ENCODE measurements at places on chromosomes 7 and 10. TPM values are rescaled to one million over a fixed set of nuclear protein-coding genes. Genes with fewer than 3 reads are reported as not detected.

GRCh38 chr10:9342885-9343570 lies 1288.5 kb downstream of the GATA3 start:
- no peaks in the 10 kb centered on the region for H3K27me3 ChIP-seq
- H3K27ac ChIP-seq = no peak overlapping the region
- peak; percentile 42 for DNase-seq

DNA sequence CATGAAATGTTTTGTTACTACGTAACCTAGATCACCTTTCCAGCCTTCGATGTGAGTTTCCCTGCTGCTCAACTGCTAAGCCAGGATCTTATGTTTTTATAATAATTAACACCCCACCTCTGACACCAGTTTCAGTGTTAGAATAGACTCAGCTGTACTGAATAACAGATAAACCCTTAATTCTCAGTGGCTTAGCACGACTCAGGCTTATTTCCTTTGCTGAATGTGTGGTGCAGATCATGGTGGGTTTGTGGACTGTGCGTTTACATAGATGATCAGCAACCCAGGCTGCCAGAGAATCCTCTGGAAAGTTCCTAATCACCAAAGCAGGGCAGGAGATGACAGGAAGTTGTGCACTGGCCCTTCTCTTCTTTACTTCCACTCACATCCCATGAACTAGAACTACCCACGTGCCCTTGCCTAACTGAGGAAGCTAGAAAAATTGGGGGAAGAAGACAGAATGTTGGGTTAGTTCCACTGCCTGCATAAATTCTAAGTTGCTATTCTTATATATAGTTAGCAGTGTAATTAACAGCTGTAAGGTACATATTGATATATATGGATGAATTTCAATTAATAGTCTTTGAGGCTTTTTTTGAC lies 111.8 kb downstream of the MAPK8 start:
- H3K36me3 ChIP-seq = no peaks in the 10 kb centered on the region
- H3K4me1 ChIP-seq = no peaks in the 10 kb centered on the region
- H3K4me3 ChIP-seq = no peak overlapping the region

- no peak overlapping the region for H3K4me3 ChIP-seq
- DNase-seq = no peak
- H3K36me3 ChIP-seq = no peaks in the 10 kb centered on the region
- no peaks in the 10 kb centered on the region for H3K27me3 ChIP-seq
- no peaks in the 10 kb centered on the region for H3K4me1 ChIP-seq
- no peak overlapping the region for H3K27ac ChIP-seq
These were observed 84.0 kb downstream of the HIPK2 start for GRCh38 chr7:139693651-139694388.

- no peak overlapping the region for H3K27ac ChIP-seq
- no peak overlapping the region for H3K4me3 ChIP-seq
- H3K4me1 ChIP-seq = peaks cover 8% of the 10 kb centered on the region
- no peak for DNase-seq
These were observed 54.9 kb downstream of the RNLS start for GRCh38 chr10:88528201-88528600.

GRCh38 chr10:34906067-34906965 lies 91.2 kb upstream of the PARD3 start:
- no peaks in the 10 kb centered on the region for H3K27me3 ChIP-seq
- H3K36me3 ChIP-seq = no peaks in the 10 kb centered on the region
- H3K4me3 ChIP-seq = no peak overlapping the region
- H3K4me1 ChIP-seq = no peaks in the 10 kb centered on the region

- H3K27ac ChIP-seq = no peak overlapping the region
- peaks cover 7% of the 10 kb centered on the region for H3K36me3 ChIP-seq
- no peak overlapping the region for H3K4me3 ChIP-seq
- no peaks in the 10 kb centered on the region for H3K27me3 ChIP-seq
- peaks cover 12% of the 10 kb centered on the region for H3K4me1 ChIP-seq
These were observed 5.1 kb downstream of the DDIT4 start for GRCh38 chr10:72278668-72279393.

DNA sequence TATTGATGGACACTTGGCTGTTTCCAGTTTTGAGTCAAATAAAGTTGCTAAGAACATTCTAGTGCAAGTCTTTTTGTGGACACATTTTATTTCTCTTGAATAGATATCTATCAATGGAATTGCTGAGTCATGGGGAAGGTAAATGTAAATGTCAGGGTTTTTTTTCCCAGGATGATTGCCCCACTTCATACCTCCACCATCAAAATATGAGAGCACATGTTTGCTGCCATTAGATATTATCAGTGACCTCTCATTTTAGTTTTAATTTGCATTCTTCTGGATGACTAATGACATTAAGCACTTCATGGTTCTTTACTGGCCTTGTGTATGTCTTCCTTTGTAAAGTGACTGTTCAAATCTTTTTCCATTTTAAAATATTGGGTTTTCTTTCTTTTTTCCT lies 45.7 kb downstream of the PAPSS2 start:
- peaks cover 8% of the 10 kb centered on the region for H3K4me1 ChIP-seq
- no peaks in the 10 kb centered on the region for H3K27me3 ChIP-seq
- peaks cover 4% of the 10 kb centered on the region for H3K36me3 ChIP-seq
- DNase-seq = peak; percentile 32
- H3K4me3 ChIP-seq = no peak overlapping the region

DNA sequence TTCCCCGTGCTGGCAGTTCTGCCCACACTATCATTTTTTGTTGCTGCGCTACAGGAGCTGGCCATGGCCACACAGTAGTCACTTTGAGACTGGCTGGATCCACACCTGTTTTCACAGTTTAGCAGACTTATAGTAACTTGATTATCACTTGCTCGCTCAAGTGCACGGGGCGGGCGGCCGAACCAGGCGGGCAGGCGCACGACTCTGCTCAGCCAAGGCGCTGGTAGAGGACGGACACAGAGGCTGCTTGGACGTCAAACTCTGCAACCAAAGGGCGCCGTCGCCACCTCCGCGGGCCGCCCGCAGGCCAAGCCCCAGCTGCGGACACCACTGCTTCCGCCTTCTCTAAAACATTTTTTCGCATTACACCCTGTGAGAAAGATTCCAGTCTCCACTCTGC lies 38.4 kb upstream of the PHYHIPL start:
- no peaks in the 10 kb centered on the region for H3K36me3 ChIP-seq
- H3K27ac ChIP-seq = no peak overlapping the region
- H3K4me3 ChIP-seq = no peak overlapping the region
- H3K4me1 ChIP-seq = no peaks in the 10 kb centered on the region

DNA sequence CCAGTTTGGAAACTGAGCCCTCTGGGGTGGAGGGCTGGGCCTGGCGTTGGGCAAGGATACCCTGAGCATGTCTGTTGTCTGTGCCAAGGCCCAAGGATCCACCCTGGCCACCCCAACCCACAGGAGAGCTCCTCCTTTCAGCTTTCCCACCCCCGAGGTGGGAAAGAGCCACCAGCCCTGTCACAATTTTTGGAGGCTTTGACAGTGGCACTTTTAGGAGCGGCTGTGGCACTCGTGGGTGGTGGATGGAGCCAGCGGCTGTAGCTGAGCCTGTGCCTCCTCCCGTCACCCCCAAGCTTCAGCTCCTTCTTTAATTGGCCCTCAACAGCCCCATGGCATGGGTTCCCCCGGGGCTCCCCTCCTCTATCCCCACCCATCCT lies 18.2 kb upstream of the ZNF862 start:
- no peak overlapping the region for H3K4me3 ChIP-seq
- no peaks in the 10 kb centered on the region for H3K36me3 ChIP-seq

DNA sequence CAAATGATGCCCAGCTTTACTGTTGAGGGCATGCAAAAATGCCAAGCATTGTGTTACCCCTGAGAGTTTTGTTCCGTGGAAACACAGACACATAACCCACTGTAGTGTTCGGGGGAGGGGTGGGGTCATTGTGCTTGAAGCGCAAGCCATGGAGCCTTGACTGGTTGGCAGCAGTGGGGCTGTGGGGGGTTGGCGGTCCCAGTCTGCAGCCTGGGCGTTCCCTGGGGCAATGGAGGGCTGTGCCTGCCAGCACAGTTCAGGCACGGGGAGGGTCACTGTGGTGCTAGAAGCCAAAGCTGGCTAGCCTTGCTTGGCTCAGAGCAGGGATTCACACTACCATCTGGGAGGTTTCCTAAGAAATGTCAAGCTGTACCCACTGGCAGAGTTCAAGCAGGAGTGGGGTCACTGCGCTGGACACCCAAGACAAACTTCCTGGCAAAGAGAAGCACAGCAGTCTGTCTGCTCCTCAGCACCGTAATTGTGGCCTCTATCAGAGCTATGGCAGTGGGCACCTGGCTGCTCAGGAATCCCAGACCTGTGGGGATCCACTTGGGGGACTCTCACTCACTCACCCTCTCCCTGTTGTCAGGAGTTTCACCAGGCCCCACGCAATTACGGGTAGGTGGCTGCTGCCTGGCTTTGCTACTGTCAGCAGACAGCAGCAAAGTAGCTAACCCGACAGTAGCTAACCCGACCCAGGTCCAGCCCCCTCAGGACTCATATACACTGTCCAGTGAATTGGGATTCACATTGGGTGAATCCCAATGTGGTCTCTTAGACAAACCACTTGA lies 292.4 kb downstream of the ZWINT start:
- no peak for DNase-seq
- no peaks in the 10 kb centered on the region for H3K4me1 ChIP-seq
- H3K36me3 ChIP-seq = no peaks in the 10 kb centered on the region
- H3K27ac ChIP-seq = no peak overlapping the region
- no peaks in the 10 kb centered on the region for H3K27me3 ChIP-seq

DNA sequence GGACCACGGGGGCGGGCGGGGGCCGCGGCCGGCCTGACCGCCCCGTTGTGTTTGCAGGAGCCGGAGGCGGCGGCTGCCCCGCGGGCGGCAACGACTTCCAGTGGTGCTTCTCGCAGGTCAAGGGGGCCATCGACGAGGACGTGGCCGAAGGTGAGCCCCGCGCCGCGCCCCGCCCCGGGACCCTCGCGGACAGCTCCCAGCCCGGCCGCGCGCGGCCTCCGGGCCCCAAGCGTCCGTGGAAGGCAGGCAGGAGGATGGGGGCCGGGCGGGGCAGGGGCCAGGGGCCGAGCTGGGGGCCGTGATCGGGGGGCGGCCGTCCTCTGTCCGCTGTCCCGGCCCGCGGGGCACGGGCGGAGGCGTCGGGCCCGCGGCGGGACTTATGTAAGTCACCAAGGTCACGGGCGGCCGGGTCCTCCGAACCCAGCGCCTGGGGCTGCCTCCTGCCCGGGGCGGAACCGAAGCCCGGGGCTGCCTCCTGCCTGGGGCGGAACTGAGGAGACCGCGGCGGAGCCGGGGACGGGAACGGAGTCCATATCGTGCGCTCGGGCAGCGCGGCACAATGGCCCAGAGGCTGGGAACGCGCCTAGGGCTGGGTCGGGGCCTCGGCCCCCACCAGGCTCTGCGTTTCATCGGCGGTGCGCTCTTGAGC lies 497 bp downstream of the PPP2R2D start:
- H3K4me3 ChIP-seq = peak overlapping the region; percentile 87
- H3K27ac ChIP-seq = peak overlapping the region; percentile 72
- H3K36me3 ChIP-seq = no peaks in the 10 kb centered on the region
- H3K4me1 ChIP-seq = peaks cover 23% of the 10 kb centered on the region
- peak; percentile 43 for DNase-seq

DNA sequence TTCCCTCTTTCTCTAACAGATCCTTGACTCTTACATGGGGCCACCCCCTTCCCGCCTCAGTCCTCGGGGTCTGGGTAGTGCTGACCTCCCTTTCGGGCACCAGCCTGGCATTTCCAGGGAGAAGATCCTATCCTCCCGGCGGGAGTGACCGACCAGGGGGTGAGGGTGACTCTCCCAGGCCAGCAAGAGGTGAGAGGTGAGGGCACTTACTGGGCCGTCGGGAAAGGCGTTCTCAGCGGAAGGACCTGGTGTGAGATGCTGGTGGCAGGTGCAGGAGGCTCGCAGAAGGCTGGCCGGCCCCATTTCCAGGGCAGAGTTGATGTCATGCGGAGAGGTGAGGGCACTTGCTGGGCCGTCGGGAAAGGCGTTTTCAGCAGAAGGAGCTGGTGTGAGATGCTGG lies 4.2 kb upstream of the FOXL3 start:
- no peaks in the 10 kb centered on the region for H3K4me1 ChIP-seq
- H3K4me3 ChIP-seq = no peak overlapping the region
- no peaks in the 10 kb centered on the region for H3K36me3 ChIP-seq
- no peak for DNase-seq
- H3K27ac ChIP-seq = no peak overlapping the region

DNA sequence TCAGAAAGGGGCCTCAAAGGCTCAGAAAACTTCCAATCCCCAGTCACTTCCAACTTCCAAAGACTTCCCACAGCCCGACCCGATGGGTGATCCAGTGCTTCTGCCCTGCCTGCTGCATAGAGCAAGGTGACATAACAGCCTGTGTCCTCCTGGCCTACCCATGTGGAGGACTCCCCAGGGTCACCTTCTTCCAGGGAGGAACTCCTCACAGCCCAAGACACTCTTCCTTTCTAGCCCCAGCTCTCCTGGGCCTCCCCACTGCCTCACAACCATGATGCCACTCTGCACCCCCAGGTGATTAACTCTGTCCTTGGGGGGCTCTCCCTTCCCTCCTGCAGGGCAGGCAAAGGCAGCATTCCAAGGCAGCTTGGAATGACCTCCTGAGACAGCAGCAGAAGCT lies 158.4 kb upstream of the PDE1C start:
- H3K27me3 ChIP-seq = no peaks in the 10 kb centered on the region
- no peaks in the 10 kb centered on the region for H3K4me1 ChIP-seq
- DNase-seq = no peak
- no peaks in the 10 kb centered on the region for H3K36me3 ChIP-seq
- H3K4me3 ChIP-seq = no peak overlapping the region

DNA sequence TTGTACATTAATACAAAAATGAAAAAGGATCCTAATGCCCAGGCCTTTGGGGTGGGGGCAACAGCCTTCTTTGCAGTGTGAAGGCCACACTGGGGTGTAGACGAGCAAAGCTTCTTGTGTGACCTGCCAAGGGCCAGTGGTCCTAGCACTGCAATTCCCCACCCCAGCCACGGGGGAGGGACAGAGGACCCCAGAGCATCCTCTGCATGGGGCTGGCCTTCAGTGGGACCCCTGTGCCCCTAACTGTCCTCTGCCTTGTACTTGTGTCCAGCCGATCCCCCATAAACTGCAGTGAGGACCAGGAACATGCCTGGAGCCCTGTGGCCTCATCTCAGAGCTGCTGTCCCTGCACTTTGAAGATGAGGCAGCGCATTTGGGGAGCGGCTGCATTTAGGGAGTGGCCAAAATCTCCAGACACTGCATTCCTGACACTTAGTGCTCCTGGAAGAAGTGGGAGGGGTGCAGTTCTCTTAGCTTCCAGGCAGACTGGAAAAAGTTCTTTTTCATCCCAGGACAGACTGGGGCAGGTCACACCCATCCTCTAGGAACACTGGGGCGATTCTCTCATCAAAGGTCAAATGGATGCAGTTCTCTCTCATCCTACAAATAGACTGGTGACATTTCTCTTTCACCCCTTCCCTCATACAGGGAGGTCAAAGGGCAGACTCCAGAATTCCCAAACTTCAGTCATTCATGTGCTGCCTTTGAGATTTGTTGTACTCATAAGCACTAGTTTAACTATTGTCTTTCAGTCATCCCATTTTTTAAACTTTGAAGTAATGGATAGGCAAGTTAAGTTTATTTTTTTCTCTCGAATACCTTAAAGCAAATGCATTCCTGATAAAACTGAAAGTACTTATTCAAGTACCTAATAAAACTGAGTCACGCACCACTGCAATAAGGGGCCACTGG lies 922 bp upstream of the MYO1G start:
- H3K27me3 ChIP-seq = no peaks in the 10 kb centered on the region
- peaks cover 9% of the 10 kb centered on the region for H3K4me1 ChIP-seq
- peaks cover 21% of the 10 kb centered on the region for H3K36me3 ChIP-seq
- no peak overlapping the region for H3K4me3 ChIP-seq
- no peak for DNase-seq
- no peak overlapping the region for H3K27ac ChIP-seq

- H3K36me3 ChIP-seq = no peaks in the 10 kb centered on the region
- H3K4me1 ChIP-seq = peaks cover 8% of the 10 kb centered on the region
- H3K27ac ChIP-seq = no peak overlapping the region
- no peak for DNase-seq
- H3K27me3 ChIP-seq = no peaks in the 10 kb centered on the region
These were observed 105.8 kb downstream of the BMPER start for GRCh38 chr7:34011017-34011695.

The FAM200A gene
- polyA plus RNA-seq = 1.7 TPM

The SHTN1 gene
- polyA plus RNA-seq = 4.8 TPM

The OR6V1 gene
- not detected for polyA plus RNA-seq

The LIMK1 gene
- polyA plus RNA-seq = 52.9 TPM

The SUGCT gene
- polyA plus RNA-seq = 1.2 TPM

The SPDYE16 gene
- 0.03 TPM for polyA plus RNA-seq

All from endothelial cell of umbilical vein (primary cell).